ENCODE measurements at places on chromosomes 2 and 18.

DNA sequence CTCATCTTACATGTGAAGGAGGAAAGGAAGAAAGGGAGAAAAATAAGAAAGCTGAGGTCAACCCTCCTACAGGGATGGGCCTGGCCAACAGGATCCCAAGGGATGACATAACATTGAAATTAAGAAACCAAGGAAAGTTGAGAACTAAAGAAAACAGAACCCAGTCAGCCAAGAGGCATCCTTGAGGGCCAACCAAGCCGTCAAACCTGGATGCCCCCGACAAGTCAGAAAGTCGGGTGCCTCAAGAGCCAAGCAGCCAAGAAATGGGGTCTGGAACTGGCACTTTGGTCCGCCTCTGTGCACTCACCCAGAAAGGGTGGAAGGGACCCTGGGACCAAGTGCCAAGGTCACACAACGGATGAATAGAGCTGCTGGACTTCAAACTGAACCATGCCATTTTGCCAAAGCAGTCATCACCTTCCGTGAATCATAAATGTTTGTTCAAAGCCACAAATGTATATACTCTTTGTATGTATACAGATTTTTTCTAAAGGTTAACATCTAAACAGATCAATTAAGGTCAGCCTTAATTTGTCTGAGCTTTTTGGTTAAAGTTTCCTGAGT, 27.0 kb upstream of the PTPN4 start:
- DNase-seq: no peak

GRCh38 chr2:231191896-231192872, 6.2 kb upstream of the ARMC9 start:
- DNase-seq: no peak

- DNase-seq: no peak
Observed at GRCh38 chr18:22509423-22509822, 91.7 kb upstream of the CTAGE1 start.

- DNase-seq: no peak
Observed at GRCh38 chr2:216299588-216299987, 72.7 kb downstream of the MARCHF4 start.

DNA sequence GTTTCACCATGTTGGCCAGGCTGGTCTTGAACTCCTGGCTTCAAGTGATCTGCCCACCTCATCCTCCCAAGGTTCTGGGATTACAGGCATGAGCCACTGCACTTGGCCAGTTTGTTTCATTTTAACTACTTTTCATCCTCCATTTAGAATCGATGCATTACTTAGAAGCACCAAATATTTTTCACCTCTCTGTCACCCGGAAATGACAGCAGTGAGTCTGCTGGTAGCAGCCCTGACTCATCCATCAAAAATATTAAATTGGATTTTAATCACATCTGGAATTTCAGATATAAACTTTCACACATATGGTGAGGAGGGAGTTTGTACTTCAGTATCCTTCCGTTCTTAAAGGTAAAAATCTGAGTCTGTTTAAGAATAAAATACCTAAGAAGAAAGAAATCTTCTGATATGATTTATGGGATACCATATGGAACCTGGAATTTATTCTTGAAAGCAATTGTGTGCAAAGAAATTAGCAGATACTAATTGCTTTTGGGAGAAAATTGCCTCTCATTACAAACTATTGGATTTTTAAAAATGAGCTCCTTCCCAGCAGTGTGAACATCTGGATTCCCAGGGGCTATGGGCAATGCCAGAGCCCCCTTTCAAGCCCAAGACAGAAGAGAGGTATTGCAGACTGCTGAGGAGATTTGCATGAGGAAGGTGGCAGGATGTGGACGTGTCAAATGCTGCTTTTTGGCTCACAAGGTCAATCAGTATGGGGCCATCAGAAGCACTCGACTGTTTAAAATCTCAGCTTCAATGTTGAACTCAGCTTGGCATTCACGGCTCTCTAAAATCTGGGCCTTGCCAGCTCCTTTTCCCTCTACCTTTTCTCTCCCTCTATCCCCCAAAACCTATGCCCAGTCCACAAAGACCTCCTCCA, 279.5 kb upstream of the SIX2 start:
- DNase-seq: no peak

- no peak for DNase-seq
Observed at GRCh38 chr18:51122266-51123045, 75.0 kb downstream of the MEX3C start.

- DNase-seq: no peak
Observed at GRCh38 chr2:194304191-194304590, 1352.8 kb upstream of the SLC39A10 start.

GRCh38 chr2:41729800-41730364, 317.9 kb upstream of the PKDCC start:
- no peak for DNase-seq

DNA sequence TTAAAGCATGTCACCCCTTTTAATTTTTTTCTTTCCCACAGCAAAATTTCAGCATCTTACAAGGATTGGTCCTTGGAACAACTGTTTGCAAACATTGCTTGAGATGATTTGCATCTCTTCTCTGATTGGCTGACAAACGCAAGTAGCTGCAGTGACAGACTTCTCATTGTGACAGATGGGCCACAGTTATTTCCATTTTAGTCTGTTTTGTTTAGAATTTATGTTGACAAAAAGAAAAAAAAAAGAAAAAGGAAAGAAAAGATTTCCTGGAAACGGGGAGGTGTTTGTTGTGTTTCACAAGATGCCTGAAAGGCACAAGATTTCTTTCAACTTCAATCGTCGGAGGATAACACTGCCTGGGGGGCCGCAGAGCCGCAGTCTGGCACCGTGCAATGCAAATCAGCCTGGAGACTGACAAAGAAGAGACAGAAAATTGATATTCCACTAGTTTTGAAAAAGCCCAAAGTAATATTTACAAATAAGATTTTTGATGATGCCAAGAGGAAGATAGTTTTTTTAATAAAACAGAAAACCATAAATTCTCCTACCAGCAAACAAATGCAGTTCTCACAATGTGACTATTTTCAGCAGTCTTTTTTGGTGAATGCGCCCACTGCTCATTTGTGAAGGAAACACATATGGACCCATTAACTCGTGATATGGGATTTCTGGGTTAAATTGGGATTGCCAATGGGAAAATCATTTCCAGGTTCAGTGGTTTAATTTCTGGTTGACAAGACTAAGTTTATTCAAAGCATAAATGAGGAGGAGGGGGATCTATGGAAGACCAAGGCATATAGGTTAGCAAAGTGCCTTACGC, 296.2 kb upstream of the SMIM21 start:
- no peak for DNase-seq

DNA sequence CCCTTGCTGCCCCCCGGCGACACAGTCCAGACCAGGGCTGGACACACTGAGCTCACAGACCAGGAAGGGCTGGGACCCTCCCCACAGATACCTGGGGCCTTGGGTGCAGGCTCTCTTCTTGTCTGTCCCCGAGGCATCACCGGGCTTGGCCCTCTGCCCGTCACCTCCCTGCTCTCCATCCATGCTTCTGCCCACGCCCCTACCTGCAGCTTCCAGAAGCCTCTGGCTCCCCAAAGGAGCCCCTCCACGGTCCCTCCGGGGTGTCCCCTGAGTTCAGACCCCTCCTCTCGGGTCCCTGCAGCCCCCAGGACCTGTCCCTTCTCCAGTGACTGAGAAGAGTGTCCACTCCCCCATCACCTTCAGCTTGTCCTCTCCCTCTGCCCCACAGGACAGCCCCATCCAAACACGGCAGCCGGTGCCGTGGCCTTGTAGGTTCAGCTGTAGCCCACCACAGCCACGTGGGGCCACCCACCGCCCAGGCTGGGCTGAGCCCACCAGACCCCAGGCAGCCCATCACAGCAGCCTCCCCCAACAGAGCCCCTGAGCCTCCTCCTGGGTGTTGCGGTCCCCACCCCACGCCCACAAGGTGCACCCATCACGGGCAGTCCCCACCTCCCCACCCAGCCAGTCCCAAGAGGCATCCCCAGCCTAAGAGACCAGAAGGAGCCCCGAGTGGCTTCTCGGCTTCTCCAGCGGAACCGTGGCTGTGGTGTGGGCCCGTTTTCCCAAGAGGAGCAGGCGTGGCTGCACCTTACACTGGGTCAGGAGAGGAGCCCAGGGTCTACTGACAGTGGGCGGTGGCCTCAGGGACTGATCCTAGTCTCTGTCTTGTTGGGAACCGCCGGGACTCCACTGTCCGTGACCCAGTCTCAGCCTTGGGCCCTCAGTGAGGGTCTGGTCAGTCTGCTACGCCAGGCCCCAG, 53.1 kb downstream of the RAMP1 start:
- DNase-seq: no peak

- no peak for DNase-seq
Observed at GRCh38 chr2:120235681-120236080, 12.5 kb upstream of the TMEM185B start.

GRCh38 chr2:173388795-173389194, 34.1 kb downstream of the CDCA7 start:
- DNase-seq: no peak

- DNase-seq: no peak
Observed at GRCh38 chr2:100817388-100817985, 2.5 kb upstream of the NPAS2 start.

GRCh38 chr2:181697126-181697525, 16.8 kb upstream of the NEUROD1 start:
- no peak for DNase-seq

GRCh38 chr2:160720098-160720497, 226.5 kb upstream of the RBMS1 start:
- DNase-seq: no peak

DNA sequence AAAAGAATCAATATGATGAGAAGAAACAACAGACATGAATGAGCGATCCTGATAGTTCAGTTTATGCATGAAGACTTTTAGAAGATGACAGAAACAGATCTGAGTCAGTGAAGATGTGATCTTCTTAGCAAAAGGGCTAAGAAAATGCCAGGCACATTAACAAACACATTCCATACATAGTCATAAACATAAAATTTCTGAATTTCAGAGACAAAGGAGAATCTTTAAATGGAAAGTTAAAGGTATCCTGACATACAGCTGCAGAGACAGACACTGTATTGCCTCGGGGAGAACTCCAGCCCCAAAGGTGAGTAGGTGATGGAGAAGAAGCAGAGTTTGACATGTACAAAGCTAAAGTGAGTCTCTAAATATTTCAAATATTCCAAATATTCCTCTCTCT, 40.6 kb upstream of the FN1 start:
- no peak for DNase-seq

GRCh38 chr2:30448308-30448707, 1.3 kb downstream of the LCLAT1 start:
- no peak for DNase-seq

DNA sequence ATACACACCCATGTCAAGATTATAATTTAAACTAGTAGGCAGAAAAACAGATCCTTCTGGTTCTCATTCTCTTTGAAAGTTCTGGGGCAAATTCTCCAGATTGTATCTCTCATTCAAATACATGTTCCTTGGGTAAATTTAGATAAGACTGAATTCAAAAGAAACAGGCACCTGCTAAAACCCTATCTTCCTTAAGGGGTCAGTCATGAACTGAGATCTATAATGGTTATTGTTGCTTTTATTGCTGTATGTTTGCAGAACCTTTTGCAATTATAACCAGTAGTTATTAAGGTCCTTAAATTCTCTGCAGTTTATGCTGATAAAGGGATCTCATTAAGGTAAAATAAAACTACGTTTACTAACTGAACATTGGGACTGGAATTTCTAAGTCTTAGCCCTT, 83.5 kb downstream of the MYO5B start:
- no peak for DNase-seq

- DNase-seq: no peak
Observed at GRCh38 chr18:35542356-35542755, 39.2 kb upstream of the GALNT1 start.

DNA sequence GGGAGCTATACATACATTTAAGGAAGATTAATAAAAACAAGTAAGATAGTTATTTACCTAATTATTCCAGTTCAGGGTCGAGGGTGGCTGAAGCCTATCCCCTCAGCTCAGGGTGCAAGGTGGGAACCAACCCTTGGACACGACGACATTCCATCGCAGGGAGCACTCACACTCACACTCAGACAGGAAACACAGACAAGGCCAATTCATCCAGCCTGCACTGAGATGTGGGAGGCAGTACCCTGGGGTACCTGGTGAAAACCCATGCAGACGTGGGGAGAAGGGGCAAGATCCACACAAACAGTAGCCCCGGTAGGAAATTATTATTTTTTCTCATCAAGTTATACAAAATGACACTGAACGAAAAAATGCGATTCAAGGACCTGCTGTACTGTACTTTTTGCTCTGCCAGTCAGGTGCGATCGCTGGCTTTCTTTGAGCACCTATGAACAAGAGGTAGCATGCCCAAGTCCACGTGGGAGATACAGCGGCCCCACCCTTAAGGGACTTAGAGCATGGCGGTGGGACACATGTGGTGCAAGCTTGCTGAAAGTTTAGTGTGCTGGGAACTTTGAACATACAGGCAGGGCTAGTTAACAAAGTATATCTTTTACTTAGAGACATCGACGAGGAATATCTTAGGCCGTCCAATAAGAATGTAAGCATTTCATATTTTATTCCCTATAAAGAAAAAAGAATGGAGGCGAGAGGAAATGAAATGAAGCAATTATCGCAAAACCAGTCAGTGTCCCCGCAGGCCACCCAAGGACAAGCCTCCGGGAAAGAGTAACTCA, 624 bp downstream of the METTL8 start:
- DNase-seq: peak; percentile 35

GRCh38 chr2:148049284-148049683, 28.4 kb downstream of the MBD5 start:
- DNase-seq: no peak

DNA sequence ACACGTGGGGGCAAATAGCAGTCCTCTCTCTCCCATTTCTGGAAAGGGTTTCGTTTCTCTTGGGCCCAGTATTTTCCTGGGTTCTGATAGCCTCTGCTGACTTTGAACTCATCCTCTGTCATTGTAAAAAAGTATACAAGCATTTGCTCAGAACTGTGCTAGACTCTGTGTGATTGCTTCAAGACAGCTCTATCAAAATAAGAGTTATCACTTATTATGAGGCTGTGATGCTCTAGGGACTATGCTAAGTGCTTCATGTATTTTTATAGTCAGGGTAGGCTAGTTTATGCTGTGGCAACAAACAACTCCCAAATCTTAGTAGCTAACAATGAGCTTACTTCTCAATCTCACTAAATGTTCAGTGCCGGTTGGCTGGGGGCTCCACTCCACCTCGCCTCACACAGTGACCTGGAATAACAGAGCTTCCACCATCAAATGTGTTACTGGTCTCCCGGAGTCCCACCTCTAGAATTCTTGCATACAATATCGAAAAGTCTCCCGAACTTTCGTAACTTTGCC, 110.8 kb upstream of the CDC42EP3 start:
- DNase-seq: no peak

GRCh38 chr2:105450471-105450870, 51.6 kb upstream of the FHL2 start:
- no peak for DNase-seq

DNA sequence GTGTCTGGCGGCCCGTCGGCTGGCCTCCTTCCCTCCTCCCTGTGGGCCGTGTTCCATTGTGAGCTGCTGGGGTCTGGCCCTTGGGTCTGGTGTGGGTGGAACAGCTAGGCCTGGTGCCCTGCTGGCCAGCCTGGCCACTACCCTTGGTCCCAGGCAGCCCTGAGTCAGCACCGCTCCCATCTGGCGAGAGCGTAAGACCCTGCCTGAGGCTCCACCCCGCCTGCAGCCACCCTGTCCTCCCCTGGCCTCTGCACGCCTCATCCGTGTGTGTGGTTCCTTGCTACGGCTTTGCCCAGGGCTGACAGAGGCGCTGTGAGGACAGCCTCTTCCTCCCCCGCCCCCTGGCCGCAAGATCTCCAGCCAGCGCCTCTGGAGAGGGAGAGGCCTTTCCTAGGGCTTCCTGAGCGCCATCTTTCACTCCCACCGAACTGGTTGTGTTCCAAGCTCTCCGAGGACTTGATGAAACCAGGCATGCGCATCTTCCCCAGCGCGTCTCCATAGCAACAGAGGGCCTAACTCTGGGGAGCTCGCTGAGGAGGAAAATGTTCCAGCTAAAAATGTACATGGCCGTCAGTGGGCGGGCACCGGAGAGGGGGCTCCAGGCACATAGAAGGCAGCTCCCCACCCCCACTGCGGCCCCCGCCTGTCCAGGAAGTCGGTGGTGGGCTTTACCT, 83.0 kb downstream of the STPG4 start:
- no peak for DNase-seq
